ENCODE measurements at places on chromosomes 5 and 9.

GRCh38 chr5:136051486-136052220 is 22.9 kb downstream of the TGFBI start:
- no peak for DNase-seq

- no peak for DNase-seq
These were observed 43.3 kb downstream of the CD180 start for GRCh38 chr5:67153292-67153691.

DNA sequence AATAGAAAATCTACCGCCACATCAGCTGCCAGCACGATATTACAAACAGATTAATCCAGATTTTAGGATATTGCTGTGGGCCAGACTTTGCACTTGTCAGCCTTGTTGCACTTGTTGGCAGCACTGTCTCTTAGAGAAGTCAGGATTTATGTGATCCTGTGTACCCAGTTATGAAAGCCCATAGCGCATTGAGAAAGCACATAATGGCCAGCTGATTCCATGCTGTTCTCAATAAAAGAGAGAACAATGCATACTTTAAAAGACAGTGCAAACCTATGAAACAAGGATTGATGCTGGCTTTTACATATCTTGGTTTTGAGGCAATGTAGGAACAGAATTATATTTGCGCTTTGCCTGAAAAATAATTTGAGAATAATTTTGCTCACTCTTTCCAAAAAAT is 140.8 kb downstream of the CEP120 start:
- no peak for DNase-seq

DNA sequence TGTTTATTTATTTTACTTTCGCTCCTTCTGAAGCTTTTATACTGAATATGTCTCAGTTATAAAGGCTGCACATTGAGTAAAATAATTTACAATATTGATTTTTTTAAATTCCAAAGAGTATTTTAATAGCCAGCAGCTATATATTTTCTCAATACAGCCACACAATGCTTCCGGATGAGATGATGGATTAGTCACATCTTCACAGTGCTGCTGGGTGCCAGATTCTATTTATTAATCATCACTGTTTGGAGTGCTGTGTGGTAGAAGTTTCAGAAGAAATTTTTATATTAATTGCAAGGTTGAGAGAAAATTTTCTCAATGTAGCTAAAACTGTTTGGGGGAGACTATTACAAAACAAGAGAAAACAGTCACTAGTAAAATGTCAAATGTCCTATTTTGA is 989.8 kb downstream of the TLE4 start:
- no peak for DNase-seq

GRCh38 chr5:40831346-40832210 is 3.4 kb downstream of the RPL37 start:
- no peak for DNase-seq

- no peak for DNase-seq
These were observed 154.2 kb downstream of the GAPVD1 start for GRCh38 chr9:125415583-125416460.

GRCh38 chr5:135391116-135391868 is 7.7 kb downstream of the MACROH2A1 start:
- DNase-seq, result no peak

- DNase-seq, result no peak
These were observed 15.4 kb downstream of the CCL28 start for GRCh38 chr5:43396762-43397304.

DNA sequence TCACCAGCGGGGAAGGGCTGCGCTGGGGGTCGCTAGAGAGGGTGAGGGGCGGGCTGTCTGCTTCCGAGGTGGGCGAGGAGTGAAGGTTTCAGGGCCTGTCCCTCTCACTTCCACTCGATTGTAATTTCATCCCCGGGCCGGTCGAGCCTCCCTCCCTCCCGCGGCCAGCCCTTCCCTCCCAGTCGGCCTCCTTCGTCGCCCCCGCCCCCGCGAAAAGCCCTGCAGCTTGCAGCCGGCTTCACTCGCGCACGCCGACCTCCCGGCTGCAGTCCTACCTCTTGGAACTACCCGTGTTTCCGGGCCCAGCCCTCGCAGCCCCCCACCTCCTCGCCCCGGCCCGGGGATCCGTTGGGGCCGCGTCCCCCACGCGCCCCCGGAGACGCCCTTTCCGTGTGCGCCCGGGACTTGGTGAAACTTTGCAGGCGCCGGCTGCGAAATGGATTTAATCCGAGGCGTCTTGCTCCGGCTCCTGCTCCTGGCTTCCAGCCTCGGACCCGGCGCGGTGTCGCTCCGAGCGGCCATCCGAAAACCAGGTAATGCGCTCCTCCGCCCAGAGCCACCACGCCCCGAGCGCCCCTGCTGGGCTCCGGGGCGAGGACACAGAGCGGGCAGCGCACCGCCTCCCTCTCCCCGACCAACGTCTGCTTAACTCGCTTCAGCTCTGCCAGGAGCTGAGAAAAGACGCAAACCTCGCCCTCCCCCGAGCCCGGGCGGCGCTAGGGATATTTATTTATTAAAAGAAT is at the start of gene EGFLAM:
Gene EGFLAM (plus strand): TSS at position 241 of the 743 bp plus-strand sequence. CDS start 196 bp downstream, at position 437.
- DNase-seq, result no peak

DNA sequence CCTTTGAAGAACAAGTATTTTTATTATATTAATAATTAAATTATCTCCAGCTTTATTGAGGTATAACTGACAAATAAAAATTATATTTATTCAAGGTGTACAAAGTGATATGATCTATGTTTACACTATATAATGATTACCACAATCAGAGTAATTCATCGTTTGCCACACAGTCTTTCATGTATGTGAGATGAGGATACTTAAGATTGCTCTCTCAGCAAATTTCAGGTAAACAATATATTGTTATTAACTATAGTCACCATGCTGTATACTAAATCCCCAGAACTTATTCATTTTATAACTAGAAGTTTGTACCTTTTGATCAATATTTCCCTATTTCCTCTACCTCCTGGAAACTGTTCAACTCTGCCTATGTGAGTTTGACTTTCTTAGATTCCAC is 16.7 kb upstream of the CCNO start:
- DNase-seq, result no peak

DNA sequence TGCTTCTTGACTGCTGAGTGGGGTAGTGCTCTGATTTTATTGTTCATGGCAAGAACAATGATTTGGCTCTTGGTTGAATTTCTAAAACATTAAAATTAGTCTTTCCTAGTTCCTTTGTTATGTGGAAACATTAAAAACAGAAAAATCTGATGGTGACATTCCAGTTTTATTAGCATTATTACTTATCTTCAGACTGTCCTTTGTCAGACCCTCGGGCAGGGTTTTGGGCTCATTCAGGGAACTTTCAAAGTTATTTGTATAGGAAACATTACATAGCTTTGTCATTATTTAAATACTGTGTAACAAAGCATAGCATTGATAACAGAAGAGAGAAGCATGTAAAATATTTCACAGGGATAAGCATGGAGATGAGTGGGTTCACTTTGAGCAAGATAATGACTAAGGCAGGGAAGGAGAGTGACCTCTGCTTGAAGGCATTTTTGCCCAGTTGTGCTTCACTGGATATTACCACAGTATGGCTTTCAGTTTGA is 119.9 kb downstream of the KDM4C start:
- DNase-seq, result no peak

DNA sequence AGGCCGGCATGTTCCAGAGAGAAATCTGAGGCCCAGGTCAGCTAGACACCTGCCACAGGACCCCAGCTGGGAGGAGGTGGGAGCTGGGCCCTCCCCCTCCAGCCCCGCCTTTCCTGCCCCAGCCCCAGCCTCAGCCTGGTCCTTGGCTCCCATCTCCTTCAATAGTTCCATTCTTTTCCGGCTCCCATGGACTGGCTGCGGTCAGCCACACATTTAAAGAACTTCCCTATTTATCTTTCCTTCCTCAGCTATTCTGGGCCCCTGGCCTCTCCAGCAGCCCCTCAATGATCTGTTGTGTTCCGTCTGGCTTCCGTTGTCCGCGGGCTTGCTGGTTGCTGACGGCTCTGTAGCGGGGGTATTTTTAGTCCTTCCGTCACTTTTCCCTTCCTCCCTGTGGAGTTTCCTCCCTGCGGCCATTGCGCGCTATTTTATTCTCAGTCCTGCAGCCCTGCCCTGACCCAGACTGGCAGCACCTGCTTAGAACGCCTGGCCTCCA is 73.8 kb downstream of the AMBP start:
- DNase-seq, result no peak

GRCh38 chr9:90991953-90992352 is 190.3 kb downstream of the SYK start:
- DNase-seq, result no peak

- DNase-seq, result no peak
These were observed 1111.8 kb downstream of the TAF11L14 start for GRCh38 chr5:18745988-18746615.

- no peak for DNase-seq
These were observed 188.4 kb downstream of the SLC12A2 start for GRCh38 chr5:128271859-128272464.

GRCh38 chr5:14816999-14817761 is 54.4 kb downstream of the ANKH start:
- no peak for DNase-seq

GRCh38 chr5:156025656-156026055 is 301.3 kb upstream of the SGCD start:
- no peak for DNase-seq

GRCh38 chr5:118598311-118598710 is 390.0 kb downstream of the DTWD2 start:
- no peak for DNase-seq

DNA sequence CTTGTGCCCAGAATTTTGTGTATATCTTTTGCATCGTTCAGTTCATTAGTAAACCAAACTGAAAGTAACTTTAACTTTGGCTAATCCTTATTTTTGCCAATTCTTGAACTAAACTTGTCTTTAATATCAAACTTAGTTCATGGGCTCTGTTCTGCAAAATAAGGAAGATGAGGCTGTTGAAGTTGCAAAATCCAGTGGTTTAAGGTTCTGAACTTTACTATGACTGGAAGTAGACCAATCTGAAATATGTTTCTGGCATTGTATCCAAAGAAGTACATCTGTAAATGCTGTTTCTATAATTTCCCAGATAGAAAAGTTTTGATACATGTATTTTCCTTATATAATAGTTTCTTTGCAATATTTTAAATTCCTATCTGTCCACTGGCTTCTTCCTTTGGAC is 238.1 kb downstream of the CETN3 start:
- DNase-seq, result no peak

DNA sequence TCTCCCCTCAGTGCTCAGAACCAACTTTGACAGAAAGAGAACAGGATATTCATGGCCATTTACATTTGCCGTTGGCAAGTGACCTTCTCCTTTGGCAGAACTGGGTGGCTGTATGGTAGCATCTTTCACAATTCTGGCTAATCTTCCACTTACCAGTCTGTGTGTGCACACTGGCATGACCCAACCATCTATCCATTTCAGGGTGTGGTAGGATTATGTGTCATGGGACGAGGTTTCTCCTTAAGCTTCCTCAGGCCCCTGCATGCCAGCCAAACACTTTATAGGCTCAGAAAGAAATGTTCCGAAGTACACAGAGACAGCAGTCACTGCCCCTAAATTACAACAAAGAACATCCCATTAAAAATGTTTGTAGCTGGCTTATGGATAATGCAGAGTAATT is 497.1 kb downstream of the NFIB start:
- no peak for DNase-seq

DNA sequence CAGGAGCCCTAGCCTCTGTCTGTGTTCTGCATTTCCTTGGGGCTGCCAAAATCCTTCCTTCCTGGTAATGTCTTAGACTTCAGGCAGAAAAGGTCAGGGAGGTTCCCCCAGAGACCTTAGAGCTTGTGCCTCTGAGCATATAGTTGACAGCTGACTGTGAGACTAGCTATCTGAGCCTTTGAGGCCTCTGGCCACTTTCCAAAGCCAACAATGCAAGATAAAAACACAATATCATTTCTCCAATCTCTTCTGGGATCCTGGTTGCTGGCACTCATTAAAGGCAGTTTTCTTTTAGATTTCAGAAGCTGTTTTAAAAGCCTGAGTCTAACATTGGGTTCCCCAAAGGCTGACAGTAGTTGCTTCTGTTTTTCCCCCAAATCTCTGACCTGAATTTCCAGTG is 13.2 kb upstream of the GLRA1 start:
- DNase-seq, result no peak

DNA sequence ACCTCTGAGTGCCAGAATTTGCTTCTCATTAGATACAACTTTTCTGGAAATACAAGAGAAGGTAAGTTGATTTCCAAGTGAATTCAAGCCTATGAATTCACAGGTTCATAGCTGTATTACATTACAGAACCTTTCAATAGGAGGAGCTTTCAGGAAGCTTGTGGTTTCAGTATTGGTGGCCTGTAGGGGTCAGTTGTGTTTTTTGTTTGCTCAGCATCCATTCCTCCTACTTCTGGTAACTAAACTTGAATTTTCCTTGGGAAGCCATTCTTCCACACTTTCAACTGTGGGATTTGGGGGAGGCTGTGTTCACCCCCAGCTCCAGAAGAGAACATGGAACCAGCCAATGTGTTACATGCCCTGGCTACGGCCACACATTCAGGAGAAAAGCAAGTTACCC is 5.6 kb upstream of the CYSTM1 start:
- DNase-seq, result no peak

GRCh38 chr5:51684794-51685355 is 301.6 kb downstream of the ISL1 start:
- DNase-seq, result no peak

- no peak for DNase-seq
These were observed 18.6 kb upstream of the ADRB2 start for GRCh38 chr5:148807851-148808250.

GRCh38 chr9:109497226-109498153 is 617 bp downstream of the PTPN3 start:
- DNase-seq, result no peak

- DNase-seq, result no peak
These were observed 14.2 kb upstream of the PTGS1 start for GRCh38 chr9:122356627-122357026.

DNA sequence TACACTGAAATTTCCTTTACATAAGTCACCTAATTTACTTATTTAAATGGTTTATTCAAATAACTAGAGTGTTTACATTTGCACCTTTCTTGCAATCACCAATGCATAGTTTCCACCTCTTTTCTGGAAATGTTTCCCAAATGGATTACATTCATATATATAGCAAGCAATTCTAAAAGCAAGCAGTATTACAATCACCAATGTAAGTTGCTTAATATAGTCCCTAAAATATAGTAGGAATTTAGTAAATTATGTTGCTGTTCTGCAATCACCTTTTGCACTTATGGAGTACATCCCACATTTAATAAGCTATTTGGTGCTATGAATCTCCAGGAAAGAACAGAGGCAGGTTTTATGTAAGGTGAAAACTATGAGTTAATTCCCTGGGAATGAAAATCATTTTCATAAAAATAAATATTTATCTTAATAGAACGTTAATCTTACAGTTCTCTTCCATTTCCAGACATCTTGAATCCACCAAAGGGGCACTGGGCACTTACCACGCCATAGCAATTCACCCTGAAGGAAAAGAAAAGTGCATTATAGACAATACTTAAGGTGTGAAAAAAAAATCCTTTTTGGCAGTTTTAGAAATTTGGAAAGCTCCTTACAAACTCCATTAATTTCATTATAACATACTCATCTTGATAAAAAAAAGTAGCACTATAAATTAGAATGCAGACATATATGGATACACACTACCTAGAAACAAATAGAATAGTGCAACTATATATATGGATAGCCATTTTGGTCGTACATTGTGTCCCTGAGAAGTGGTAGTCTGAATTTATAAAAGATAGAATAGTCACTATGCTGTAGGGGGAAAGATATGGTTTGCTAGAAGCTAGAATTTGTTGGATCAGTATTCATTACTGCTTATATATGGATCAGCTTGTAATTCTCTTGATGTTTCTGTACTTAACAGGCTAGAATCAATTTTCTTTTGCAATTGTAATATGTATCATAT is 47.1 kb downstream of the ALDH1A1 start:
- no peak for DNase-seq
